Stimulated activated CD8-positive, alpha-beta memory T cell treated with anti-CD3 and anti-CD28 coated beads, Interleukin-4, amount 100 ng/mL, for 1 hour (primary cell): ENCODE measurements at places on chromosomes 3 and 15.

GRCh38 chr3:102060814-102061213, 211.5 kb downstream of the NFKBIZ start:
- no peak for DNase-seq

DNA sequence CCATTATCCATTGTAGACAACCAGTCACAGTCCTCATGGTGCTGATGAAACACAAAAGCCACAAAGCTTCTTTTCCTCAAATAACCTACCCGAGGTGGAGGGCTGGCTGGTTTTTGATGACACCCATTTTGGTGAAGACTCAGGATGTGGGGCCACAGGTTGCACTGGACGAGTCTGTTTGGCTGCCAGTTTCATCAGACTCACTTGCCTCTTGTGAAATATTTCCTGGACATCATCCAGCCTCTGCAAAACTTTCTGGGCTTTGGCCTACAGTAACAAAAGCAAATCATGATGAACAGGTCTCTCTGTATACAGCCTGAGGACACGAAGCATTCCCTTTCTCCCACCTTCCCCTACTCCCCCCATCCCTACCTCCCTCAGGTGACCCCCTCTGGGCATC, 42.2 kb downstream of the B3GNT5 start:
- DNase-seq, result no peak

DNA sequence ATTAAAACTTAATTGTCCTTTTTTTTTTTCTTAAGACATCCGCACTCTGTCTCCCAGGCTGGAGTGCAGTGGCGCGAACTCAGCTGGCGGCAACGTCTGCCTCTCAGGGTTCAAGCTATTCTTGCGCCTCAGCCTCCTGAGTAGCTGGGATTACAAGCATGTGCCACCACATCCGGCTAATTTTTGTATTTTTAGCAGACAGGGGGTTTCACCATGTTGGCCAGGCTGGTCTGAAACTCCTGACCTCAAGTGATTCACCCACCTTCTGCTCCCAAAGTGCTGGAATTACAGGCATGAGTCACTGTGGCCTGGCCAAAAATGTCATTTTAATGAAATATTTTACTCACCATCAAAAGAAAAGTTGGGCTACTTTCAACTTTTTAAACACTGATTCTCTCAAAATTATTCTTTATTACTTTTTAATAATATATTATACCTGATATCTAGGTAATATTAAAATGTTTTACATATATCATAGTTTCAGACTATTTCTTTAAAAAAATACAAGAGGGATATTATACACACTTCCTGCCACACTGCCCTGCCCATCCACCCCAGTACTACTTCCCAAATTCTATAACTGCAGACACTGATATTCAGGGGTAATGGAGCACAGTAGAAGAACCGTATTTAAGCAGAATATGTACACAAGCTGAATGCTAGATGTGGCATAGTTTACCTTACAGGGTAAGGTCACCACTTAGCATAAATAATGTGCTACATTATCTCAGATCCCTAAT, 723.9 kb upstream of the ZNF385D start:
- DNase-seq, result no peak

DNA sequence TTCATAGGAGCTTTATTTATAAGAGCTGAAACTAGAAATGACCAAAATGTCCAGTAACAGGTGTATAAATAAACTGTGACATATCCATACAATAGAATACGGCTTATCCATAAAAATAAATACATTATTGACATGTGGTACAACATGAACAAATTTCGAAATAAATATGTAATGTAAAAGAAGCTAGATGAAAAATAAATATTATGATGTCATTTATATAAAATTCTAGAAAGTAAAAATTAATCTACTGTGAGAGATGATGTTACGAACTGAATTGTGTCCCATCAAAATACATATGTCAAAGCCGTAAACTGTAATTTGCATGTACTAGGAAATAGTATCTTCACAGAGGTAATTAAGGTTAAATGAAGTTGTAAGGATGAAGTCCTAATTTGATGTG, 1104.9 kb downstream of the NSUN3 start:
- DNase-seq, result no peak

DNA sequence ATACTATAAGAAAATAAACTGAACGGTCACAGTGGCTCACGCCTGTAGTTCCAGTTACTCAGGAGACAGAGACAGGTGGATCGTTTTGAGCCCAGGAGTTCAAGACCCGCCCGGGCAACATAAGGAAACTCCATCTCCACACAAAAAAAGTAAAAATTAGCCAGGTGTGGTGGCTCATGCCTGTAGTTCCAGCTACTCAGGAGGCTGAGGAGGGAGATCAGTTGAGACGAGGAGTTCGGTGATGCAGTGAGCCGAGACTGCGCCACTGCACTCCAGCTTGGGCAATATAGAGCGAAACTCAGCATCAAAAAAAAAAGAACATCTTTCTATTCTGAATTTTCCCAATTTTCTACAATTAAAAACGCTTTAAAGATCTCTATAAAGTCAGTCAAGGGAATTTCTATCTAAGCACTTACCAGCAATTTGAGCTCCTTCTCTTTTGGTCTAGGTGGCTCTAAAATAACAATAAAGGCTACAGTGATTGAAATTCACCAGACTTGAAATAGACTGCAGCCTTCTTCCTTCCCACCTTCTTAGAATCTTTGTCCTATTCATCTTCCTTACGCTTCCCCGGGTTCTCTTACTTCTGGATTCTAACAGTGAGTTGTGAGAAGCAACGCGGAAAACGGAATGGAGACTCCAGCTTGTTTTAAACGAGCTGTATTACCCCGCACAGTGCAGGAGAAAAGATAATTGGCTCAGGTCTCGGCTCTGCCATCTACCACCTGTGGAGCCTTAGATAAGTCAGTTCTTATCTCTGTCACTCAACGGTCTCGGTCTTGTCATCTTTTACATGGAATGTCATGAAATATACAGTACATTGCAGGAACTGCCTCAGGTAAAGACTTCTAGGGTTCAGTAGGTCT, 812 bp upstream of the SEC62 start:
- no peak for DNase-seq

GRCh38 chr3:185724251-185724650, 100.6 kb downstream of the IGF2BP2 start:
- no peak for DNase-seq

DNA sequence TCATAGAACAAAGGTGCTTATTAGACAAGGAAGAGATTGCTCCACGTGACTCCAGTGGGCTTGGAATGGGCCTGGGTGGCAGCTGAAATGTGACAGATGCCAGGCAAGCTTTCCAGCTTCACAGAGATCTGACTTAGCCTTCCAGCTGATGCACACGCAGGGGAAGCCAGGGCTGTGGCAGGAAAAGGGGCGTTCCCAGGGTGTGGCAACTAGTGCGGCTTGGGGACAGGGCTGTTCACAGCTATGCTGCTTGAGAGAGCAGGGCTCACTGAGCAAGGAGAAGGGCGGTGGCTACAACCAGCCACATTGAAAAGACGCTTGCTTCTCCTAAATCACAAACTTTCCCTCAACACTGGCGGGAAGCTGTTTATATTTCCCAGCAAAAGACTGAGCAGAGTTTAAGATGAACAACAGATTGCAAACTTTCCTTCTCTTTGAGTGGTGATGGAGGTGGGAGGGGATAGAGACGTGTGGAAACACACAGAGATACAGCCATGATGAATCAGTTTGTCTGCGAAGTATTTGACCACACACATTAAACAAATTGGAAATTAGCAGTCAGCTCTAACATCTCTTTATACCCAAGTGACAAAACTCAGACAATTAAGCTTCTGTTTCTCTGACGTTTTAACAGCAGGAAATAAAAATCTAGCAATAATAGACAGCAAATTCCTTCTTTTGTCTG, 127.5 kb downstream of the BDH1 start:
- no peak for DNase-seq

DNA sequence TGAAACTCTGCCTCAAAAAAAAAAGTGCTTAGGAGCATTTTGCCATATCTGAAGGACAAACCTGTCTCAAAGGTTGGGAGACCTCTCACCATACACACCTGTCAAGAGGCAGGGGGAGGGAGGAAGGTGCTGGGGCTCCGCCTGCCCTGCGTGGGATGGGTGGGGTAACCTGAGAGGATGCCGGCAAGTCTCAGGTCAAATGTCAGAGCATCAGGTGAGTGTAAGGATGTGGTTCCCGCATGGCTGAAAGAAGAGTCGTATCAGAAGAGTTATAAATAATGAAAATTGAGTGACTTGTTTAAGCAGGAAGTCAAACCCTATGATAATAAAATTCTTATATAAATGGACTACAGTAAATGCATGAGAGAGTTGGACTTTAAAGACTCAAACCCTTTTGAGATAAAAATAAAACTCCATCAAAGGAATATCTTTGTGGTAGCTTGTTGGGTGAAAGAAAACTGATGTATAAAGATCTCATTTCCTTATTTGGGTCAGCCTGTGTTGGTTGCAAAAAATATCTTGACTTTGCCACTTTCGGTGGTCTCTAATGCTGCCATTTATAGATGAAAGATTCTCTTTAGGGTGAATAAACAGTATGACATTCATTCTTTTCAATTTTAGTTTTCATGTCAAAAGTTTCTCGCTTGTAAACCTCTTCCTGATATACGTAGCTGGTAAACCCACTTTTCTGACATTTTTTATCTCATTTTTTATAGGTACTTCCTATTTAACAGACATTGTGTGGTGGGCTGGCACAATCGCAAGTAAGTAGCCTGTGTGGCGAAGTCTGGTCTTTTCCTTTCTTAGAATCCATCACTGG, 23.8 kb downstream of the NIPA1 start:
- no peak for DNase-seq

DNA sequence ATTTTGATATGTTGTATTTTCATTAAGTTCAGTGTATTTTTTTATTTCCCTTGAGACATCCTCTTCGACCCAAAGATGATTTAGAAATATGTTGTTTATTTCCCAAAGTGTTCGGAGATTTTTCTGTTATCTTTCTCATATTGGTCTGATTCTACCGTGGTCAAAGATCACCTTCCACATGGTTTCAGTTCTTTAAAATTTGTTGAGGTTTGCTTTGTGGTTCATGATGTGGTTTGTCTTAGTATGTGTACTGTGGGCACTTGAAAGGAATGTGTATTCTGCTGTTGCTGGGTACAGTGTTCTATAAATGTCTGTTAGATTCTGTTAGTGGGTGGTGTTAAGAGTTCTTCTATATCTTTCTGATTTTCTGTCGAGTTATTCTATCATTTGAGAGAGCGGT, 103.4 kb upstream of the FHIT start:
- no peak for DNase-seq

DNA sequence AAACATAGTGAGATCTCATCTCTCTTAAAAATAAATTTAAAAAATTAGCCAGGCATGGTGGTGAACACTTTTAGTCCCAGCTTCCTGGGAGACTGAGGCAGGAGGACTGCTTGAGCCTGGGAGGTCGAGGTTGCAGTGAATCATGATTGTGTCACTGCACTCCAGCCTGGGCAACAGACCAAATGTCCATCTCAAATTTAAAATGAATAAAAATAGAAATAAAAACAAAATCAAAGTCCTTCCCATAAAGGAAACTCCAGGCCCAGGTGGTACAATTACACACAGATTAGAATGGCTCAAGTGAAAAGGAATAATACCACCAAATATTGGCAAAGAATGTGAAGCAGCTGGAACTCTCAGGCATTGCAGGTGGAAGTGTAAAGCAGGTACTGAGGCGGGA, 19.3 kb upstream of the ATP10A start:
- no peak for DNase-seq

- DNase-seq, result no peak
Observed at GRCh38 chr3:43587303-43587702, 34.5 kb downstream of the ANO10 start.

- no peak for DNase-seq
Observed at GRCh38 chr3:150399060-150399459, 9.0 kb upstream of the TSC22D2 start.

DNA sequence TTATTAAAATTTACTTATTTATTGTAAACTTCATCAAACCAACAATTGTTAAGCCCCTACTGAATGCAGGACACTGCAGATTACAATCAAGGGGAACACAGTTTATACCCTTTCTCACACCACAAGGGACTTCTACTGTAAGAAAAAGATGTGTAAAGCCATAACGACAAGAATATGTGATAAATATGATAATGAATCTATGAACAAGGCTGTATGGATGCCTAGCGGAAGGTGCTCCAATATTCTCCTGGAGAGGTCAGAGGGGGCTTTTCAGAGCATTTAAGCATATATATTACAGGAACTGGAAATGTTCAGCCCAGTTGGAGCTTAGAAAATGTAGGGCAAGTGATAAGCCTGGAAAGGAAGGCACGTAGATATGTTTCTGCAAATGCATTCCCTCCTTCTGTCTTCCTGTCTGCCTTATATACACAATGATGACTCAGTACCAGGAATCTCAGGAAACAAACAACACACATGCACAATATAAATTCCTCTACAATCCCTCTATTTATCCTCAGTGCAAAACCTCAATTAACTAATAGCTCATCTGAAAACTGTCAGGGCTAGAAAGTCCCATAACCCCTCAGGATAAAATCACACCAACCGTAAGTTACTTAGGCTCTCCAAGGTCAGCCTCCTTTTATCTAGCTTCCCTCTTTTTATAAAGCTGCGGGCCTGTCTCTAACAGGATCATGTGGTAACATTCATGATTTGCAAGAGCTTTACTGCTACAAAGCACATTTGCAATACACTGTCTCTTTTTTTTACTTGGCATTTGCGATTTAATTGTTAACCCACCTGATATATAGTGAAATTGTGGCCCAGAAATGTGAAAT, 393.1 kb downstream of the LPP start:
- no peak for DNase-seq

DNA sequence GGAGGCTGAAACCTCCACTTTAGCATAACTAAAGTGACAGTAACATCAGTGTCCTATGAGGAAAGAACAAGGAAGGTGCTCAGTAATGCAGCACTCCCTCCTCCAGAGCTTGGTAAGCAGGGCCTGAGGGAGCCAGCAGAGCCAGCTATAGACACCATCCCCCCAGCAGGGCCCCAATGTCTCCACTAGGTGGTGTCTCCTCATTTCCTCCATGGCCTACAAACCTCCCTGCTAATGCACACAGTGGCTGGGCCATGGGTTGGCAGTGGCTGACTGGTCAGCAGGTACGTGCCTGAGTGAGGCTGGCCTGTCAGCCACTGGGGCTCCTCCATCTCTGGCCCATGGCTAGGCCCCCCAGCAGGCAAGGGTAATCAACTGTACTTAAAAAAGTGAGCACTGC, 13.6 kb downstream of the MRPS25 start:
- no peak for DNase-seq

- DNase-seq, result no peak
Observed at GRCh38 chr15:38557921-38558320, 6.7 kb downstream of the RASGRP1 start.
